ENCODE measurements at places on chromosomes 5 and 9.

DNA sequence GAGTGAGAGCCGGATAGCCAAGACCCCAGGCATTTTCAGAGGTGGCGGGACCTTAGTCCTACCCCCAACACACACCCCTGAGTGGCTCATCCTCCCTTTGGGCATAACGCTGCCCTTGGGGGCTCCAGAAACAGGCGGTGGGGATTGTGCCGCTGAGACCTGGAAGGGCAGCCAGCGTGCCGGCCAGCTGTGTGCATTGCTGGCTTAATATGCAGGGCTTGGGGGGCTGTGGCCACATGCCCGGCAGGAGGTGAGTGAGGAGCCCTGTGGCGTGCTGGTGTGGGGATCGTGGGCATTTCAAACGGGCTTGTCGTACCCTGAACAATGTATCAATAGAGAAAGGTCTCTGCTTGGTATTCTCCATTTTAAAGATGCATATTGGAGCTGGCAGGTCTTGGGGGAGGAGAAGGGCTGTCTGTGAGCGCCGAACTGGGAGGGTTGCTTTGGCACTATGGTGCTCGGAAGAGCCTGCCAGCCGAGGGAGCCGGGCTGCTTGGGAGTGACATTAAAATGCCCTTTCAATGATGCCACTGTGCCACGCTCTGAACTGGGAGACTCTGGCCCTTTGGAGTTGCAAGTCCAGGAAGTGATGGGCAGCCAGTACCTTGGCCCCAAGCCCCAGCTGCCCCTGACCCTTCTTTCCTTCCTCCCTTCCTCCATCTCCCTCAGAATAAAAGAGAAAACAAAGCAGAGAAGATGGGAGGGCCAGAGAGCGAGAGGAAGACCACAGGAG, 11.2 kb upstream of the OLFM1 start:
- no peak for DNase-seq

DNA sequence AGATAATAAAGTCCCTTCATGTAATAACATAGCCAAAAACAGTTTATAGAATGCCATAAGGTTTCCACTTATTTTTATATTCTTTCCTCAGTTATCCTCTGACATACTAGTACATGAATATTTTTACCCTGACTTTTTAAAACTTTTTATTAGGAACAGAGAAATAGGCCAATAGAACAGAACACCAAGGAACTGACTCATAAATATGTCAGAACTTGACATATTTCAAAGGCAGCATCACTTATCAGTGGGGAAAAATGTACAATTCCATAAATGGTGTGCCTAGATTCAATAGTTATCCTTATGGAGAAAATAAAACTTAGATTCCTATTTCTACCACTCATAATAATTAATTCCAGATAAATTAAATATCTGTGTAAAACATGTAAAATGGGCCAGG, 9.4 kb downstream of the STARD4 start:
- no peak for DNase-seq

DNA sequence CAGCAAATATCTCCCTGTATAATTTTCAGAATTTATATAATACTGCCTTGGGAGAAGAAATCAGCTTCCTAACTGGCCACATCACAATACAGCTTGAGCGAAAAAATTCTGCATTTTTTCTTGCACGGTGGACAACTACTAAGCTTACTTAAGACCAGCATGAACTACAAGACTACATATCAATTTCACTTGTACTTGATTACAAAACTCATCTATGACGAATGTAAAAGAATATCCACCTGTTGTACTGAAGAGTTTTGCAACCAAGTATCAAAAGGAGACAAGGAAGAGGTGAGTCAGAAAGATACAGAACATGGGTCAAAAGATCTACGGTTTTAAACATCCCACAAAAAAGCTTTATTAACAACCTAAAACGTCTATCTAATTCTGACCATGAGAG, 279.4 kb downstream of the BNC2 start:
- no peak for DNase-seq

GRCh38 chr5:135462304-135462703, 10.2 kb upstream of the TIFAB start:
- peak; percentile 26 for DNase-seq

GRCh38 chr5:68884144-68884754, 209.6 kb upstream of the SLC30A5 start:
- DNase-seq, result no peak

GRCh38 chr5:19104948-19105347, 883.1 kb downstream of the CDH18 start:
- no peak for DNase-seq

- no peak for DNase-seq
Measured at GRCh38 chr9:134381671-134382516, 55.6 kb downstream of the RXRA start.

- DNase-seq, result no peak
Measured at GRCh38 chr5:54577528-54577927, 60.0 kb downstream of the SNX18 start.

- no peak for DNase-seq
Measured at GRCh38 chr9:76534026-76534425, 75.0 kb downstream of the GCNT1 start.

Measured in NCI-H774 (cell line).